MM.1S (cell line): ENCODE measurements at places on chromosomes 7 and 10.

DNA sequence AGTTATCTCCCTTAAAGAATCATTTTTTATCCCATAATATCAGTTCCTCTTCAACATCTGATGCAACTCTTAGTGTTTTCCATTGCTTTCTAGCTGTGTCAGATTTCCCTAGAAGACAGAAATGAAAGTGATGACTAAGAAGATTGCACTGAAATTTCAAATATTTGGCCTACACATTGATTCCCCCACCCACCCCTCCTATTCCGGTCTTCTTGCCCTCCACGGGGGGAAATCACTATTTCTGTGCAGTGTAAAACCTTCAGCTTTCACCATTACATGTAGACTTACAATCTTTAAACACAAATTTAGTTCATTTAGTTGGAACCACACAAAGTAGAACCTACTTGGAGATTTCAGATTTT lies 63.7 kb upstream of the IL6 start:
- DNase-seq = no peak
- H3K4me3 ChIP-seq = no peak overlapping the region
- H3K36me3 ChIP-seq = no peaks in the 10 kb centered on the region
- H3K27ac ChIP-seq = no peak overlapping the region
- no peaks in the 10 kb centered on the region for H3K27me3 ChIP-seq
- 0 out of 2 replicates have a peak, but pooled peaks cover 7% of the 10 kb centered on the region for H3K4me1 ChIP-seq

- H3K4me3 ChIP-seq = no peak overlapping the region
- no peak for DNase-seq
- H3K36me3 ChIP-seq = no peaks in the 10 kb centered on the region
Measured at GRCh38 chr10:106254071-106254470, 910.4 kb downstream of the SORCS1 start.

GRCh38 chr10:62116896-62117295 lies 151.7 kb downstream of the RTKN2 start:
- DNase-seq = no peak
- H3K27me3 ChIP-seq = no peaks in the 10 kb centered on the region
- H3K4me1 ChIP-seq = no peaks in the 10 kb centered on the region
- no peak overlapping the region for H3K4me3 ChIP-seq
- no peak overlapping the region for H3K27ac ChIP-seq
- H3K36me3 ChIP-seq = no peaks in the 10 kb centered on the region

DNA sequence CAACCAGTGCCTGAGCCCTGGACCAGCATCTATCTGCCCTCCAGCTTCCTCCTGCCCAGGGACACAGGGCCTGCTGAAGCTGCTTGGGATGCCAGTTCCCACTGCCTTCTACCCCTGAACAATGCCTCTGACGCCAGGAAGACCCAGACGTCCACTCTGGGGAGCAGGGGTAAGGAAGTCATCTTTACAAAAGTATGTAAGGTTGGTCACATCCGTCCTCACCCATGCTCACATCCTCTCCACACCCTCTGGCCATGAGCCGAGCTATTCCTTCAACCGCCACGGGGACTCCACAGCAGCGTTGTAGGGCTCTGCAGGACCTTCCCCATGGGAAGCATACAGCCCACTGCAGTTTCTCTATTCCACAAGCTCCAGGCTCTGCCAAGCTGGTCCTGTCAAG lies 58.5 kb downstream of the CLRN3 start:
- DNase-seq = no peak
- H3K27me3 ChIP-seq = no peaks in the 10 kb centered on the region
- H3K27ac ChIP-seq = no peak overlapping the region
- H3K4me3 ChIP-seq = no peak overlapping the region
- peaks cover 3% of the 10 kb centered on the region; the same call in 1 of the 2 replicates for H3K4me1 ChIP-seq

DNA sequence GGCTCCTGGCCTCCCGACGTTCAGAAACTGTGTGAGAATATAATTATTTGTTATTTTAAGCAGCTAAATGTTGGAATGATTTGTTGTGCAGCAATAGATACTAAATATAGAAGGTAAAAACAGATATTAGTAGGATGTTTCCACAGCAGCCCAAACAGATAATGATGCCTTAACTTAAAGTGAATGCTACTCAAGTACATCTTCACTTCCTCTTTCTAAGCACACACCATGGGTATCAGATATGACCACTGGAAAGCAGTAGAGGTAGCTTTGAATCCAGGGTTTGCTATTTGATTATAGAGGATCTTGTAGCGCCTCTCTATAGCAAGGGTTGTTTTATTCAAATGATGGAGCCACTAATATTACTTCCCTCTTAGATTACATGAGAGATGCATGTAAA lies 38.2 kb upstream of the BET1 start:
- H3K4me3 ChIP-seq = no peak overlapping the region
- DNase-seq = no peak
- no peaks in the 10 kb centered on the region for H3K36me3 ChIP-seq
- no peaks in the 10 kb centered on the region for H3K4me1 ChIP-seq
- no peak overlapping the region for H3K27ac ChIP-seq
